ENCODE measurements at places on chromosomes 4 and X.

DNA sequence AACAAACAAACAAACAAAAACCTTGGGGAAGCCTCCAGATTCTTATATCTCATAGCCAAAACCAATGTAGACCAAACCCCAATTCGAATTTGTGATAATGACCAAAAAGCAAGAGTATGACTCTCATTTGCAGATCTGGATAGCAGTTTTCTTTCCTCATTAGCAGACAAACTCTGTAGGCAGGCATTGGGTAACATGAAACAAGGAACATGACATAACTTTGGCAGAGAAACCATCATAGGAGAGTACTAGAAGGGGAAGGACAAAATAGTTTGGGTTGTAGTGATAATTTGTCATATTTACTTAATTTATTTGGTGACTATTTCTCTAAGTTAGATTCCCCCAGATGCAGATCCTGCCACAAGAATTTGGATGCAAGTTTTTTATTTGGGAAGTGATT lies 187.8 kb downstream of the MID1IP1 start:
- DNase-seq, result no peak

GRCh38 chr4:4671774-4672349 lies 130.0 kb upstream of the STX18 start:
- DNase-seq, result no peak

GRCh38 chr4:6324999-6325787 lies 55.5 kb downstream of the WFS1 start:
- DNase-seq, result peak; percentile 15

DNA sequence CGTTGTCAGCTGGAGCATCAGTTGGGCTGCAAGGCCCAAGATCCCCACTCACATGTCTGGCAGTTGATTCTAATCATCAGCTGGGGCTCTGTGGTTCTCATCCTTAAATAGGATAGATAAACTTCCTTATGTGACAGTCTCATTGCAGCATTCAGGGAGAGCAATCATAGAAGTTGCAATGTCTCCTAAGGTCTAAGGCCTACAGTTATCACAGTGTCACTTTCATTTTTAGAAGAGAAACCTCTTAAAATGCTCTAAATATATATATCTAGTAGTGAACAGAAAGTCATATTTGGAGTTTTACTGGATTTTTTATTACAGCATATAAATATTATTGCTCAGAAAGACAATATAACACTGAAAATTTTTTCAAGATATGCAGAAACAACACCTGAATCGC lies 226.0 kb upstream of the PPP1R2C start:
- DNase-seq, result no peak

DNA sequence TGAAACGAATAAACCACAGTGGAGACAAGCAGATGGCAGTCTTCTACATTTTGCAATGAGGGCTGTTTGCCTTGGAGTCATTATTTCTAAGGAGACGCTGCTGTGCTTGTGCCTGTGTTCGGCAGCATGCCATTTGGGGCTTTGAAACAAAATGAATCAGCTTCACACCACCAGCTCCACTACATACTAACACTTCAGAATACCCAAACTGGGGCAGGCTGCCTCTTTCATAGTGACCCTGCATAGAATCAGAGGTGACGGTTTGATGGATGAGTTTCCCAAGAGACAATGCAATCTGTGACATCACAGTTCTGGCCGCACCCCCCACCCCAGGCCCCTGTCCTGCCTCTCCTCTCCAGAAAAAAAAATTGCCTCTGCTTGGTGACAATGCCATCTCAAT lies 57.1 kb upstream of the MID1 start:
- DNase-seq, result peak; percentile 20

DNA sequence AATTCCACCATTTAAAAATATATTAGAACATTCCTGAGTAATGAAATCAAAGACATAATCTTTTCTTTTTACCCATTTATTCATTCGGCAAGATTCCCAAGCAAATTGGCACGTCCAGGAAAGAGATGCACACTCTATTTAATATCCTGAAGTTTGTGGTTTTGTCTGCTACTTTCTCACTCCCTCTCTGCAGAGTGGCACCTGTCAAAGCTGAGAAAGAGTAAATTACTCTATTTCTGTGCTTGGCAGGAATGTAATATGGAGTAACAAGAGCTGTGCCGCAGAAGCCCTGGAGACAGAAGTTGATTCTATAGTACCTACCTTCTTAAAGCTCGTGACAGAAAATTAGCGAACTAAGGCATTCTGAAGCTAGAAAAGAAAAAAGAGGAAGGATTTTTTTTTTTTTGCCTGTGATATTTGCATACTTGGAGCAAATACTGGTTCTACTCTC lies 5.5 kb downstream of the GSTCD start:
- peak; percentile 29 for DNase-seq

- DNase-seq, result no peak
These were observed 45.0 kb downstream of the APBB2 start for GRCh38 chr4:41169256-41169800.

DNA sequence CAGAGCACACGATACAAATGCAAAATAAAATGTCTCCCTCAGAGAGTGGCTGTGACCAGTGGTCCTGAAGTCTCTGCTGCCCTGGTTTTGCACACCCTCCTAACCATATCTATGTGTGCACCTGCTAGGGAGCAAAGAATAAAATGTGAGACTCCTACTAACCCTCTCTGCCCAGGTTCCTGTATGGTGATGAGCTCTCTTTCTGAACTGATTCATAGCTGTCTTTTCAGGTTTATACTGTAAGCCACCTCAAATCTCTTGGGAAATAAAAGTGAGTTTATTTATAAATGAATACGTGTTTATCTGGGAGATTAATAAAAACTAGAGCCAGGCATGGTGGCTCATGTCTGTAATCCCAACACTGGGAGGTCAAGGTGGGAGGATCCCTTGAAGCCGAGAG lies 126.0 kb upstream of the RBPJ start:
- DNase-seq, result no peak

- DNase-seq, result no peak
These were observed 28.2 kb downstream of the IGFBP7 start for GRCh38 chr4:57081651-57082621.

DNA sequence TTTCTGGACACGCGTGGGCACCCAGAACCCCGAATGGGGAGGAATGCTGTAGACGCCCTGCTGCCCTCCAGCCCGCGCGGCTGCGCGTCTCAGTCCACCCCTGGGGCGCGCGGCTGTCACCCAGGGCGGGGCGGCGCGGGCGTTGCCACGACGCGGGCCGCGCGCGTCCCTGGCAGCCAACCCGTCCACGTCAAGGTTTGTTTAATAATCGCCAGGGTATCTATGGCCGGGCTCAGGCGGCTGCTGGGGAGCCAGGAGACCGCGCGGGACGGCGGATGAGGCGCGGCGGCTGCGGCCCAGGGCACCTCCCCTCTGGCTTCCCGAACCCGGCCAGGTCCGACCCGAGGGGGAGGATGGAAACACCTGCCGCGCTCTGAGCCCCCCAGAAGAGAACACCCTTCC lies at the start of gene SPATA18:
TSS of gene SPATA18 (plus strand) at position 92 of the 402 bp plus-strand sequence. CDS start 401 bp downstream, outside the sequence.
- DNase-seq, result peak; percentile 17

DNA sequence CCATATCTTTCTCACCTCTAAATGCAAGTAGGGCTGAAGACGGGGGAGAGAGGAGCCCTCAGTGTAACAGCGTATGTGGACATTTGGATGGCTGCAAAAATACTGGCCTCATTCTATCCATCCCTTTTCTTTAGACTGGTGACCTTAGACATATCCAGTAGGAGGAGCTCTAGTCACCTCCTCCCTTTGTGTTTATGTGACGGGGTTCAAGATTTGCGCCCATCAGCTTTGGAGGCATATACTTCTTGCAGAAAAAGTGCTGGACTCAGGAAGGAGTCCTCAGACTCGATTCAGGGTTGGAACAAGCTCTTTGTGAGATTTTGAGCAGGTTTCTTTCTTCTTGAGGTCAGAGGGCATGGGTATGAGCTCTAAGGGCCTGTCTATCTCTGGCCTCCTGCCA lies 86.2 kb downstream of the MAMLD1 start:
- DNase-seq, result no peak

DNA sequence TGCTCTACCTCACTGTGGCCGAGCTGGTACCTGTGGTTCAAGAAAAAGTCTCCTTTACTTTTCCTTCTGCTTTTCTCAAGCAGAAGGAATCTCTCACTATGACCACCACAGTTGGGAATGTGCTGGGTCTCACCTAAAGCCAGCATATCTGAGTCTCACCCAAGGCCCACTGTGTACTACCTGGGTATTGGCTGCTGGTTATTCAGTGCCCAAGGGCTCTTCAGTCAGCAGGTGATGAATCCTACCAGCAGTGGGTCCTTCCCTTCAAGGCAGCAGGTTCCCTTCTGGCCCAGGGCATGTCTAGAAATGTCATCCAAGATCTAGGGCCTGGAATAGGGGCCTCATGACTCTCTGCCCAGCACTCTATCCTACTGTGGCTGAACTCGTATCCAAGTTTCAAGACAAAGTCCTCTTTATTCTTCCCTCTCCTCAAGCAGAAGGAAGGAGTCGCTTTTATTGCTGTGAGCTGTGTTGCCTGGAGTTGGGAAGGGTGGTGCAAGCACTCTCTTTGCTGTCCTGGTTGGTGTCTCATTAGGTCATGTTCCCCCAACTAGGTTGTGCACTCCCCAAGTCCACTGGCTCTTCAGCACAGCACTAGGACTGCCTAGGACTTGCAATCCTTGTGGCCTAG lies 6.1 kb downstream of the CXCL10 start:
- no peak for DNase-seq

DNA sequence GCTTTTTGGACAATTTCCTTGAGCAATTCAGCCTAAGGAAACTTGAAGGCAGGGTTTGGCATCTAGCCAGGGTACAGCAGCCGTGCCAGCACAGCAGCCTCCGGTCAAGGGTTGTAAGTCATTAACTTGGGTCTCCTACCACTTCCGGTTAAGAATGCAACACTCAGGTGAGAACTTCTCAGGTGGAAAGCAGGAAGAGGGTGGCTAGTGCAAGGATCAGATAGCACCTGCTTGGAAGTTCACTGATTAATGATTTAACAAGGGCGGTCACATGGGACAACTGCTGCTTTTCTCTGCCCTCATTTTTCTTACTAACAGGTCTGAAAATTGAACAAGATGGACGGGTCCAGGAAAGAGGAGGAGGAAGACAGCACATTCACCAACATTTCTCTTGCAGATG lies 30.1 kb upstream of the SCOC start:
- DNase-seq, result no peak

DNA sequence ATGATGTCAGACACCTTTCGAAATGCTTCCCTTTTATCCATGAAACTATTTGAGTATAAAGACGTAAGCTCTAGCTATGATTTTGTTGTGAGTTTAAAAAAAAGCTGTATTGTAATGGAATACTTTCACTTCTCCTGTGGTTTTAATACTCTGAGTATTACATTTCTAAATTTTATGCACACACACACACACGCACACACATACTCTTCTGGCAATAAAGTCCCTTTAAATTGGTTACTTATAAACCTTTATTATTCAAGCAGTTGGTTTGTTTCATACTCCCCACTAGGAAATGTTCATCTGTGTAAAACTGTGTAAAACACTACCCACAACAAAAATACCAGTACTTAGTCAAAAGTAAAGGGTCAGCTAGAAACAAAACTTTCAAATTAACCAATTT lies 18.2 kb downstream of the VAMP7 start:
- DNase-seq, result no peak

GRCh38 chrX:53584891-53585290 lies 101.6 kb downstream of the HUWE1 start:
- DNase-seq, result no peak

DNA sequence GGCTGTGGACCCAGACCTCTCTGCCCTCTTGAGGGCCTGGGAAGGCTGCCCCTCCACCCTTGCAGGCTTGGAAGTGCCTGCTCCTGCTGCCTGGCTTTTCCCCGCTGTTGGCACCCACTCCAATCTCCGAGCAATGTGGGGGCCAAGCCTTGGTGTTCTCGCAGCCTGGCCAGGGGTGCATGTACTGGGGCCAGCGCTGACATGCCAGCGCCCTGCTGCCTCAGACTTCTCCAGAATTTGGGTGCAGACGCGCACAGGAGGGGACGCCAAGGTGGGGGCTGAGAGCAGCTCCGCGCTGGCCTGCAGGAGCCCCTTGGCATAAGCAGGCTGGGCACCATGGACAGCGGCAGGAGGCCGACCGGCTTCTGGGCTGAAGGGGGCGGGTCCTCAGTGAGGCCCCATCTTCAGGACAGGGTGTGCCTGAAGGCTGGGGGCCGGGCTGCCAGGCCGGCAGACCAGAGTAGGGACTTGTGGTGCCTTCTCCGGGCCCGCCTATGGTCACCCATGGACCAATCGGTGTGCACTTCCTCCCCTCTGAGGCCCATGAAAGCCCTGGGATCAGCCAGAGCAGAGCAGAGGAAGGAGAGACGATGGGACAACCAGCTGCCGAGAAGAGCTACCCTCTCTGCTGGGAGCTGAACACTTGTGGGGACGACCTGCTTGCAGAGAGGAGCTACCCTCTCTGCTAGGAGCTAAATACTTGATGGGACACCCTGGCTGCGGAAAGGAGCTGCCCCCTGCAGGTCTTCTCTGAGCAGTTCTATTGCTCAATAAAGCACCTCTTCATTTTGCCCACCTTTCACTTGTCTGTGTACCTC lies 118.3 kb downstream of the DNAAF6 start:
- DNase-seq, result peak; percentile 21

DNA sequence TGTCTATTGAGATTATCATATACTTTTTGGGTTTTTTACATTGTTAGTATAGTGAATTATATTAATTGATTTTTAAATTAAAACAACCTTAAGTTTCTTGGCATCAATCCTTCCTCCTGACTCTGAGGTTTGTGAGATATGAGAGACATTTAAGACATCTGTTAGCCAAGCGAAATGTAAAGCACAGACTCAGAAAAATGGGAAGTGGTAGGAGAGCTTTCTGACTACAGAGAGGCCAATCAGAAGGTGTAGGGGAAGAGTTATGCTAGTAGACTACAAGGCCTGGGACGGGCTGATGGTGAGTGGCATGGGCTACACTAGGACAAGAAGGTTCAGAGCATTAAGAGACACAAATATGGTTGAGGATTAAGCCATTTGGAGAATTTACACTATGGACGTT lies 255.4 kb downstream of the PRDM5 start:
- DNase-seq, result no peak

GRCh38 chrX:45758738-45759397 lies 558.2 kb upstream of the DIPK2B start:
- DNase-seq, result peak; percentile 35

Data from fibroblast of skin of scalp (primary cell).